NCI-H1694 (cell line): ENCODE measurements at places on chromosomes 3 and 15.

- DNase-seq: no peak
These were observed 70.2 kb upstream of the PIK3R4 start for GRCh38 chr3:130816561-130817445.

DNA sequence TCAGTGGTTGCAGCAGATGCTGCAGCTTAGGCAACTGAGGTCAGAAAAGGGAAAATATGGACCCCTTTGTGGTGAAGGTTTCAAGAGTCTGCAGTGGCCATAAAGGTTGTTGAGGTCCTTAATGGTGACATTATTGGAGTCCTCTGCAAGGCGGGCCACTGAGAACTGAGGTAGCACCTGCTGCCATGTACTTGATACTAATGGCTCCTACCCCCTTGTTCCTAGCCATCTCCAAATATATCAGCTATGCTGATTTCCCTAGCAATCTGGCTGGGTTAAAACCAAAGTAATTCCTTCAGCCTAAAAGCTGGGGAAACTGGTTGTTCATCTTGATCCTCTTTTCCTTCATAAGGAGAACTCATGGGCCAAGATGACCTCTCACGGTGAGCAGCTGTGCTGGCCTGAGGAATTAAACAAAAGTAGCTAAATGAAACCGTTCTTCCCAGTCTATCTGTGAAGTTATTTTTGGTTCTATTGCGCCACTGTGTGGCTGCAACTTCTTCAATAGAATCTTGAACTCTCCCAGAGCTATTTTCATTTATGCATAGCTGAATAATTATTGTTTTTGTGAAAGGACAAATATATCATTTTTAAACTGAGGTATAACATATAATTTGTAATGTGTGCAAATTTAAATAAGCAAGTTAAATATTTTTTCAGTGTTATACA, 76.1 kb upstream of the PLSCR4 start:
- DNase-seq: peak; percentile 3

DNA sequence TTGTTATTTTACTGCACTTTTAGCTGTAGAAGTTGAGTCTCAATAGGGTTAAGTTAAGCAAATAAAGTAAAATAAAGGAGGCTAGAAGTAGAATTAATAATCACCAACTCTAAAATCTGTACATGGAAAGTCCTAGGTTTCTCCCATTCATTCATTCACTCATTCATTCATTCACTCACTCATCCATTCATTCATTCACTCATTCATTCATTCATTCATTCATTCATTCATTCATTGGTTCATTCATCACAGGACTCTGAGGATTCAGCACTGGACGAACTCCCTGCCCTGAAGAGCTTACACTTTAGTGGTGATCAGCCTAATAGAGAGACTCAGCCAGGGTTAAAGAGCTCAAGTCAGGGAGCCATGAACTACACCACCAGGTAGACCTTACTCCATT, 4.5 kb upstream of the LSG1 start:
- DNase-seq: no peak

DNA sequence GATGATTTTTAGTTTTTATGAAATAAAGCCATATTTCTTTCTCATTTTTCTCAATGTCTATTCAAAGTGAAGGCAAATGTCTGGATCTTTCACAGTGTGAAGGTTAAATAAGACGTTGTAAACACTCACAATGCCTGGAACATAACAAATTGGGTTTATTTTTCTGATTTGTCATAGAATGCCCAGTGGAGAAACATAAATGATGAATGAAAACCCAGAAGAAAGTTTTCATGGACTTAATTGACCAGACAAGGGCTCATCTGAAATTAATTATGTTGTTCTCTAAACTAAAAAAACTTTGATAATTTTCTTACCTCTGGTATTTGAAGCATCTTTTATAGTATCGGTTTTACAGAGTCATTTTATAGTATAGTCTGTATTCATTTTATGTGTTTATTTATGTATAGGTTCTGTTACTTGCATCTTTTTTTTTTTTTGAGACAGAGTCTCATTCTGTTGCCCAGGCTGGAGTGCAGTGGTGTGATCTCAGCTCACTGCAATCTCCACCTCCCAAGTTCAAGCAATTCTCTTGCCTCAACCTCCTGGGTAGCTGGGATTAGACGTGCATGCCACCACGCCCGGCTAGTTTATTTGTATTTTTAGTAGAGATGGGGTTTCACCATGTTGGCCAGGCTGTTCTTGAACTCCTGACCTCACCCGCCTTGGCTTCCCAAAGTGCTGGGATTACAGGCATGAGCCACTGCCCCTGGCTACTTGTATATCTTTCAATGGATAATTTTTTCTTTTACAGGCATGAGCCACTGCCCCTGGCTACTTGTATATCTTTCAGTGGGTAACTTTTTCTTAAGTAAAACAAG, 15.1 kb upstream of the BNIP2 start:
- no peak for DNase-seq

GRCh38 chr3:189598530-189599225, 32.5 kb upstream of the TP63 start:
- no peak for DNase-seq

GRCh38 chr15:44570361-44570760, 33.4 kb downstream of the EIF3J start:
- DNase-seq: no peak

DNA sequence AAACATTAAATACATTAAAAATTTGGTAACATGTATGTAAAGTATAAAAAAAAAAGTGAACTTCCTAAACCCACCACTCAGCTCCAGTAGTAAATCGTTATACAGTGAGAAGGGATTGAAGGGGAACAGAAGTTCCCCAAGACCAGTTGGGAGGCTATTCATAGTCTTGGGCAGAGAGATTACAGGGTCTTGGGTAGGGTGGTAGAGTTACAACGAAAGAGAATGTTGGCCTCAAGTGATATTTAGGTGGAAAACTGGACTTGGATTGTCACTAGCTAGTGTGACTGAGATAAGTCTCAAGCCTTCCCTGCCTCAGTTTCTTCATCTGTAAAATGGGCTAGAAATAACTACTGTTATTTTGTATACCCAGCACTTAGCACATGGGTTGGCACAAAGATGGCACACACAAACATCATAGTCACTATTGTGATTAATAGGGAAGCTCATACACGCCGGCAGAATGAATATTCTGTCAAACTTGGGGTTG, 431 bp upstream of the YEATS2 start:
- no peak for DNase-seq

DNA sequence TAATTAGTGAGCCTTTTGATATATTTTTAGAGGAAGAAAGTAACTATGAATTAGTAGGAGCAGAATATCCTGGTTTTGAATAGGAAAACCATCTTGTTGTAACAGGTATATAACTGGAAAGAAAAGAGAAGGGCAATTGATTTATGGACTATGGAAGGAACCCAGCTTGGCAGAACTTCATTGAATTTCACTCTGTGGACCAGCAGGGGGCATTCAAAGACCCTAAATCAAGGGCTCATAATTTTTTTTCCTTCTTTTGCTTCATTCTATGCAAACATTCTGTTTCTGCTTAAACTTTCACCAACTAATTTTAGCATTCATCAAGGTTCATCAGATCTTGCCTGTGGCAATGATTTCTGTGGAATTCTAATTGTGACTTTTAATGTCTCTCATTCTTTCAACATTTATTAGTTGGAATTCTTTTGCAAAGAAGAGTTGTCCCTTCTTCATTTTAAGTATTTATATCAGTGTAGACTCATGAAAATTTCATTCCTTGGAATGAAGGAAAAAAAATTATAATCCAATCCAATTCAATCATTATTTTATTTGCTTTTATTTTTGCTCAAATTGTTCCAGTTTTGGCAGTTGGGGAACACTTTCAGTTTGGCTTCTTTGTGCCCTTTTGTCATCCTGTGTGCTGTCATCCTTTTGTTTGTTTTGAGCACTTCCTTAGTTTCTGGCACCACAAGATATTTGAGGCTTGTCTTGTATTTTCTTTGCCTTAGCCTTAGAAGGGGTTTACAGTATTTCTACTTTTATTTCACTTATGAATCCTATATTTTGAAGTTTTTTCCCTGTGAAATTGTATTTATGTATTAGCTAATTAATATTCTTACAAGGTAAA, 30.4 kb downstream of the NXPE3 start:
- peak; percentile 10 for DNase-seq

DNA sequence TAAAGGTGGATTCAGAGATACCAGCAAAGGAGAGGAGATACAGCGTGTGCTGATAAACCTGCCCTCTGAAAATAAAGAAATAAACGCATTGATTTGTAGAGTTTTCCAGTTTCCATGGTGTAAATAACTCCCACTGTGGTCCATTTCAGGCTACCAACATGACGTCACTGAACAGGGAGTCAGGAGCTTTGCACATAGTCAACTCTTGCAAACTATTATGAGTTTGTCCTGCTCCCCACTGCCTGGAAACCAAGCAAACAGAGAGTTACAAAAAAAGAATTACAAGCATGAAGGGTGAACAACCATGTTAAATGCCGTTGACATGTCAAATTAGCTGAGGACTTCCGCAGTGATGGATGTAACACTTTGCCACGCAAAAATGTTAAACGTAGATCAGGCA, 70.4 kb upstream of the GATA2 start:
- DNase-seq: no peak

DNA sequence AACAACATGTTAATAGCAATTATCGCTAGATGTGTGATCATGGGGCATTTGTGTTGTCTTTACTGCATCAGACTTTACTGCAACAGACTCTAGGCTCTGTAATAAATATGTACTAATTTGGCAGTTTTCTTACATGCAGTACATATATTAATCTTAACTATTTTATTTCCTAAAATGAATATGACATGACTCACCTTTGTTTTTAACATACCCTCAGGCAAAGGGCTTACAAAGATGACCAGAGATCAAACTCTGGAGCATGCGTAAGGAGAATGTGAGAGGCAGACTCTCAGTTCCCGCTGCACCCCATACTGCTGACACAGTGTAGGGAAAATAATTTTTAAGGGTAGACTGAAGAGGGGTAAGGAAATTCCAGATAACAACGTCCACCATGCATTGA, 7.2 kb upstream of the FAM174B start:
- DNase-seq: no peak

DNA sequence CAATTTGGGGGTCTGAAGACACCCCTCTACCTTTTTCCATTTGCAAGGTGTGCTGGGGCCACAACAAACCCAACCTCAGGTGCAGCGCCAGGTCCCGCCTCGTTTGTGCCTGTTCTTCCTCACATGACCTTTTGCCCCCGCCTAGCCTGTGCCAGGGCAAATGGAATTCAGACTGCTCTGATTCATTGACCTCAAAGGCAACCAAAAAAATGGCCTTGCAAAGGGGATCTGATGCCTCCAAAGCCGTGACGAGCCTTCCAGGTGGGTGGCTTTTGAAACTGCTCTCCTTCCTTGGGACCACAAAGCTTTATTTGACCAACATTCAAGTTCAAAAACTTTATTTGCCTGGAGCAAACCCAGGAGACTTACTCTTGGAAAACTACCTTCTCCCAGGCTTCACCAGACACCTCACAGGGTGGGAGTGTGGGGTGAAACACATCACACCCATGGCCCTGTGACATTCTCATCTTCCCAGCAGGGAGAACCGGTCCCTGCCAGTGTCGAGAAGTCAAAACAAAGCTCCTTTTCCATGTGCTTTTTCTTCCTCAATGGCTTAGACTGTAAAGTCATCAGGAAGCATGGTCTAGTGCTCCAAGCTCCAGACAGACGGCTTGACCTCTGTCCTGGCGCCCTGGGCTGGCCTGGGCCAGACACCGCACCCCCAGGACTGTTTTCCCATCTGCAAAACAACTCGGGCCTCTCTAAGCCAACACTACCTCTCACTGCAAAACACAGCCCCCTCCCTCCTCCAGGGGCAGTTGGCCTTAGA, 103.9 kb upstream of the HES1 start:
- DNase-seq: no peak

- no peak for DNase-seq
These were observed 478.6 kb downstream of the OTOL1 start for GRCh38 chr3:161975201-161975600.

DNA sequence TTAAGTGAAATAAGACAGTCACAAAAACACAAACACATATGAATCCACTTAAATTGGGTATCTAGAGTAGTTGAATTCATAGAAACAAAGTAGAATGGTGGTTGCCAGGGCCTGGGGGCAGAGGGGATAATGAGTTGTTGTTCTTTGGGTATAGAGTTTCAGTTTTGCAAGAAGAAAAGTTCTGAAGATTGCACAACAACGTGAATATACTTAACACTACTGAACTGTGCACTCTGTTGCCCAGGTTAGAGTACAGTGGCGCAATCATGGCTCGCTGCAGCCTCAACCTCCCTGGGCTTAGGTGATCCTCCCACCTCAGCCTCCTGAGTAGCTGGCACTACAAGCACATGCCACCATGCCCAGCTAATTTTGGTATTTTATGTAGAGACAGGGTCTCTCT, 14.9 kb downstream of the GRAMD2A start:
- no peak for DNase-seq

DNA sequence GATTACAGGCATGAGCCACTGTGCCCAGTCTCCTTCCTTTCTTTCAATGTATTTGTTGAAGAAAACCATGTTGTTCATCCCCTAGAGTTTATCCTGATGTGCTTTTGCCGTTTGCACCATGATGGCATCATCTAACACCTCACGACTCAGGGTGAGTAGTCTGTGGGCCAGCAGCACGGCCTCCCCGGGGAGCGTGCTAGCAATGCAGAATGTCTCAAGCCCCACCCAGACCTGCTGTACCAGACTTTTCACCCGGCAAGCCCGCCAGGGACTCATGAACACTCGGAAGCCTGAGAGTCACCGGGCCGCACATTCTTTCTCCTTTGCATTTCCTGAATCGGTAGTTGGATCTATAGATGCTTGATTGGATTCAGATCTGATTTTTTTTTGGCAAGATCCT, 64.6 kb downstream of the RPN1 start:
- DNase-seq: no peak

GRCh38 chr3:195113536-195114425, 157.2 kb downstream of the XXYLT1 start:
- no peak for DNase-seq

DNA sequence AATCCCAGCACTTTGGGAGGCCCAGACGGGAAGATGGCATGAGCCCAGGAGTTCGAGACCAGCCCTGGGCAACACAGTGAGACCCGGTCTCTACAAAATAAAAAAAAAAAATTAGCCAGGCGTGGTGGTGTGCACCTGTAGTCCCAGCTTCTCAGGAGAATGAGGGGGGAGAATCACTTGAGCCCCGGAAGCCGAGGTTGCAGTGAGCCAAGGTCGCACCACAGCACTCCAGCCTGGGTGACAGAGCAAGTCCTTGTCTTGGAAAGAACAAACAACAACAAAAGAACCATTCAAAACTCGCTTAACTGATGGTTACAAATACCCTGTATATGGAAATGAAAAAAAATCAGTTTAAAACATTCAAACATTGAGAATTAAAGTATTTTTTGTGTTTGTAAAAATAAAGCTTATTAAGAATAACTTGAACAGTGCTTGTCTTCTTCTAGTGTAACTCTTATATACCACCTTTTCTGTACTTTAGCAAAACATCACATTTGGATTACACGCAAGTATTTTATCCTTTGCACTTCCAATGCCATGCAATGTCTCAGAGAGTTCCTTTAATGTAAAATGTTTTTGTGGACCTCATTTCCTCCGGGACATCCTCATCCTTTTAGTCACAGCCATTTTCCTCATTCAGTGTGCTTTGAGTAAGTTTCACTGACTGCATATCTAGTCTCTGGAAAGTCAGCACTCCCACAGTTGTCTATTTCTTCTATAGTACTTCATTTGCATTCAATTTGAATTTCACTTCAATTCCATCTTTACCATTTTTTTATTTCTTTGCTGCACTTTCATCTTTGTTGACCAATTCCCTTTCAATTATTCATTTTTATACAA, 113.0 kb upstream of the GOLGA8J start:
- DNase-seq: no peak

- DNase-seq: no peak
These were observed 181.0 kb upstream of the PPP2R3A start for GRCh38 chr3:135784557-135784956.
